IMR-90 (cell line): ENCODE measurements at places on chromosomes 6 and 20.
A peak's percentile ranks its signal among the peaks of the same experiment; 100 is the strongest.

- DNase-seq: no peak
These were observed 360.4 kb downstream of the HAO1 start for GRCh38 chr20:7579888-7580287.

DNA sequence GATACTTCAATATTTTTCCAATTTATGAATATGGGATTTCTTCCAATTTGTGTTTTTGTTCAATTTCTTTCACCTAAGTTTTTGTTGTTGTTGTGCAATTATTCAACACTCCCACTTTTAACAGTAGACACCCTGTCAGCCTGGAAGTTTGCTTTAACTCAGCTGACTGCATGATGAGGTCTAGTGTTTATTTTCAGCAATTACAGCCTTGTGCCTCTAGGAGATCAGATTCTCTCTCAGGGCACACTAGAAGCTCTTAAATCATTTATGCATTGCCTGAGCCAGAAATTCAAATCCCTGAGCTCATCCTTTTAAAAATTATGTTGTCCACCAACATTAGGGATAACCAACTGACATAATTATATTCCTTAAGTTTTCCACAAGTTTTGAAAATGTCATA lies 85.7 kb downstream of the MRAP2 start:
- DNase-seq: peak; percentile 4

GRCh38 chr6:168877821-168878282 lies 375.8 kb downstream of the THBS2 start:
- no peak for DNase-seq

DNA sequence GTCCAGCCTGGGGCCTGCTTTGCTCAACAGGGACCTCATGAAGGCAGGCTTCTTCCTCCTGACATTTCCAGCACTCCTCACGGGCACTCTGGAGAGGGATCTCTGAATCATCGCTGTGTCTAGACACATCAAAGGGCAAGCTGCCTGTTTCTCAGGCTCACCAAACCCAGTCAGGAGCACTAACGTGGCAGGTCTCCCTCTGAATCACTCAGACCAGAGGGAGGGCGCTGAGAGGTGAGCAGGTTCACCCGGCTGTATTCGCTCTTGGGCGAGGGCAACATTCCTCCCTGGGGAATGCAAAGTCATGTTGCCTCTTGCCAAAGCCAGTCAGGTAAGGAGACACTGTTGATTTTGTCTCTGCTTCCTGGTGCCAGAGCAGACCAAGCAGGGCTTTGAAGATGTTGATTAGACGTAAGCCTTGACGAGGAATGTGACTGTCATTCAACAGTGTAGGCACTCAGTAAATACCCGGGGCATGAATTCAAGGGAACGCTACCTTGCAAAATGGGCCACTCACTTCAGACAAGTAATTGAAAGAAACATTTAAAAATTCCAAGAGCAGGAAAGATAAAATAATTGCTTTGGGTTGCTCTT lies 50.1 kb downstream of the CYP24A1 start:
- DNase-seq: peak; percentile 93

DNA sequence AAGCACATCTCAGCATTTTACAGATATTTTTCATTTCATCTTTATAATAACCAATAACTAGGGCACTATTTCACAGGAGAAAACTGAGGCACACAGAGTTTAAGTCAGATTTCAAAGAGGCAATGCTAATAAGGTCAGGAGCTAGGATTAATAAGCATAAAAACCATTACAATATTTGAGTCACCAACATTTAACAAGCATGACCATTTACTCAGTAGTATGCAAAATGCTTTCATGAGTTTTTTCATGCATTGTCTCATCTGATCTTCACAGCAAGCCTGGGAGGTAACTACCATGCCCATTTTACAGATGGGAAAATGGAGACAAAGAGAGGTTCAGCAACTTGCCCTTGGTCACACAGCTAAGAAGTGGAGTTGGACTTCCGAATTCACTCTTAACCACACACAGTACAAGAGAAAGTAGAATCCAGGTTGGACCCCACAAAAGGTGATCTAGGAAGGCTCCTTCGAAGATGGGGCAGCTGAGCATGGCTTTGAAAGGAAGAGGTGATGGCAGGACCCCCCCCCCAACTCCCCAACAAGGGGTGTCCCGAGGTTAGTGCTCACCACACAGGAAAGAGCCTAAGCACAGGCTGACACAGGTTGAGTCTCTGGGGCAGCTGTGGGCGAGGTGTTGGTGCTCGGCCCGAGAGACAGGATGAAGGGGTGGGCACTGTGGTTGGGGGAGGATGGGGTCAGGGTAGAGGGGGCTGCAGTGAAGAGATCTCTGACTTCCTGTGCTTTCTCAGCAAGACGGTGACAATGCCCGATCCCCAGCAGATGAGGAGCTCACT lies 108.8 kb downstream of the PREX1 start:
- no peak for DNase-seq

DNA sequence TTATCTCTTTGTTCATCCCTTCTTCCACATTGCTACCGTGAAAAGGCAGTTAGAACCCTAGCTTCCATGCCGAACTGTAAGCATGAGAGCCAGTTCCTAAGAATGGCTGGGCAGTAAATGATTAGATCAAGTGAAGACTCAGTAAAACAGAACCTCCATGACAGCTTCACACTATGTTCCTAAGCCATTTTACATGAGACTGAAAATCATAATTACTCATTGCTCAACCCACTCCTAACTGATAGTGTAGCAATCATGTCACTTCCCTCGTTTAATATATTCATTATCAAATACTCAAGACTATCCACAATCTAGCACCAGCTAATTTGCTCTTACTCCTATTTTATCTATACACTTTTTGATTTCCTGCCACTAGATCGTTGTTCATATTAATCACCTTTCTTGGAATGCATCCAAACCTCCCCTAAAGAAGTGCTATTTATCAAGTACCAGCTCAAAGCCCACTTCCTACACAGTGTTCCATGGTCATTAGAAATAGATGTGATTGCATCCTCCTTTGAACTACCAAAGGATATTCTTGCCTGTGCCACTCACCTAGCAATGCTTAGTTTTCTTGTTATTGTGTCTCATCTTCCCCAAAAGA lies 6.0 kb downstream of the TMEM30A start:
- no peak for DNase-seq

DNA sequence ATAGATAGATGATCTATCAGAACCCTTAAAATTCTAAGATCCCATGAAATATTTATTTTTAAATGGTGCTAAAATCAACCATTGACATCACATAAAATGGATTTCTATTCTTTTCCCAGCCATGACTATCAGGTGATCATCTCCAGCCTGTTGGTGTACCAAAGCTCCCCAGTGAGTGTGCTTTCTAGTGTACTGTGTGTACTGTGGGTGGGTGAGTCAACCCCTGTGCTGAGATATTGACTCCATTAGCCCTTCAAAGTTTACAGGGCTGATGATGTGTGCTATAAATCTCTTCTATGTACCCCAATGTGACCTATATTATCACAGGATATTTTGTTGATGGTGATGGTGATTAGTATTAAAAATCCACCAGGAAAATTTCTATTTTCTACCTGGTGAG lies 344.6 kb downstream of the MMUT start:
- DNase-seq: no peak

GRCh38 chr6:90135667-90136066 lies 161.0 kb downstream of the BACH2 start:
- DNase-seq: peak; percentile 90

- DNase-seq: peak; percentile 35
These were observed 53.6 kb downstream of the CDC40 start for GRCh38 chr6:110233770-110234374.

DNA sequence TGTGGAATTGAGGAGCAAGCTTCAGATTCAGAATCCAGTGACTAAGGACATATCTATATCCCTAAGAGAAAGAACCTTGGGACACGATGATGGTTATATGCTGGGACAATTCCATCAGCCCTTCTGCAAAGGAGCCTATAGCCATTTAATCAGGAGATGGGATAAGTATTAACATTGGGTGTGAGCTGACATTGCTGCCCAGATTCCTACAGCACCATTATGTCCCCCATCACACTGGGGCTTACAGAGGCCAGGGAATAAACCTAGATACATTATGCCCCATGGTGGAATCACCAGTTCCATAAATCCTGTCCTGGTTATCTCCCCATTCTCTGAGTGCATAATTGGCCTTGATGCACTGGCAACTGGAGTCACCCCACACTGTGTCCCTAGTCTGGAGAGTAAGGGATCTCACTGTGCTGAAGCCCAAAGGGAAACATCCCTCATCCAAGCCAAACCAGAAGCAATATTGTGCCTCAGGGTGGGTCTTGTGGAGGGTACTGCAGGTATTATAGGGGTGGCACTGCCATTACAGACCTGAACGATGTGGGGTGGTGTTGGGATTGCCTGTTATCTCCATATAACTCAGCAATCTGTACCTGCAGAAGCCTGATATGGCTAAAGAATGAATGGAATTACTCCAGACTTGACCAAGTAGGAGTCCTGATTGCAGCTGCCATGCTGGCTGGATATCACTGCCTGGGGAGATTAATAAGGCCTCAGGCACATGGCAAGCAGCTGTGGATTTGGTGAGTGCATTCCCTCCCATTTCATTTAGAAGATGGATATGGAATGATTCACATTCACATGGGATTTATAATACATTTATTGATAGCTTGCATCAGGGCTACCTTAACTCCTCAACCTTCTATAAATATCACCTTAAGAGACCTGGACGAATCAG lies 5.0 kb downstream of the HLA-A start:
- no peak for DNase-seq

DNA sequence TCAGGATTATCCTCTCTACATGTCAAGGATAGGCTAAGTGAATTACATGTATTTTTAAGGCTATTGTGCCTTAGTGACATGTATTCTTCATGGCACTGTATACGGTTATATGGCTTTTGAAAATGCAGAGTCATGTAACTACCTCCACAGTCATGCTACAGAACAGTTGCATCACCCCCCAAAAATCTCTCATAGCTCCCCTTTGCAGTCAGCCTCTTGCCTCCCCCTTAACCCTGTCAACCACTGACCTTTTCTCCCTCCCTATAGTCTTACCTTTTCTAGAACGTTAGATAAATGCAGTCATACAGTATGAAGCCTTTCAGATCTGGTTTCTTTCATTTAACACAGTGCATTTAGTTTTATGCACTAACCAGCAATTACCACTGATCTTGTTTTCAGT lies 10.3 kb upstream of the RNF24 start:
- DNase-seq: no peak

GRCh38 chr6:10256113-10256690 lies 158.7 kb downstream of the TFAP2A start:
- no peak for DNase-seq

- peak; percentile 19 for DNase-seq
These were observed 33.6 kb upstream of the ID4 start for GRCh38 chr6:19803331-19804204.

- DNase-seq: no peak
These were observed 110.1 kb downstream of the PREP start for GRCh38 chr6:105292689-105293339.

DNA sequence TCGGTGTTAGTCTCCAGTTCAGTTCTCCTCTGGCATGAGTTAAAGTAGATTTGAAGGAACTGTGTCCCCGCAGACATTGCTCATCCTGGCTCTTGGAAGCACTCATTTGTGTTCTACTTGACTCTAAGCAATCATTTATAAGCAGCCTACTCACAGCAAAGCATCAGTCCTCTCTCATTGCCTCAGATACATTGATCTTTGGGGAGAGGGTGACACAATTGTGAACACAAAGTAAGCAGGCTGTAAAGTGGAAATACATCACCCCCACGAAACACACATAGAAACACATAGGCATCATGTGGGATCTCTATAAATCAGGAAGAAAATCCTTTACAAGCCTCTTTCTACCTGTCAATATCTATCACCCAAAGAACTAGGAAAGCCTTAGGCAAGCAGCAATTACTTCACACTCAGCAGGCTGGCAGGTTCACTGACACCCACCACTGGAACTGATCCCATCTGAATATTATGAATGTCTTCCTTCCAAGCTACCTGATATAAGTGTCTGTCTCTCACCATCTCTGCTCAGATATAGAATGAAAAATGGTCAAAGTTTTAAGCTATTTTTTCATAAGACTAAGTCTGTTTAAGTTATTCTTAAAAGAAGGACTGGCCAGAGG lies 675.8 kb downstream of the HACE1 start:
- DNase-seq: no peak

GRCh38 chr6:160112628-160113299 lies 8.9 kb upstream of the SLC22A1 start:
- no peak for DNase-seq

DNA sequence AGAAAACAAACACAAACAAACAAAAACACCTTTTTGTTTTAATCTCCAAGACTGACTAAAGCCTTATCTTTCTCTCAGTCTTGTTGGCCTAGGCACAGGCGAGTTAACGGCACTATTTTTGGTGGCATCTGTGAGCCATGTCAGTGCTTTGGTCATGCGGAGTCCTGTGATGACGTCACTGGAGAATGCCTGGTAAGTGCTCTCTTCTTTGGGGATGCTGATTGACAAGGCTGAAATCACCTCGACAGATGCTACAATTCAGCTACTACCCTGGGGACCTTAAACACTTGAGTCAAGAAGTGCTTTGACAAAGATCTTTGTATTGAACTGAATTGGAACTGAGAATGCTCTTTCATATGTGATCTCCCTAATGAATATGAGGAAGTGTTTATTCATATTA lies 384.1 kb downstream of the LAMA2 start:
- DNase-seq: no peak

DNA sequence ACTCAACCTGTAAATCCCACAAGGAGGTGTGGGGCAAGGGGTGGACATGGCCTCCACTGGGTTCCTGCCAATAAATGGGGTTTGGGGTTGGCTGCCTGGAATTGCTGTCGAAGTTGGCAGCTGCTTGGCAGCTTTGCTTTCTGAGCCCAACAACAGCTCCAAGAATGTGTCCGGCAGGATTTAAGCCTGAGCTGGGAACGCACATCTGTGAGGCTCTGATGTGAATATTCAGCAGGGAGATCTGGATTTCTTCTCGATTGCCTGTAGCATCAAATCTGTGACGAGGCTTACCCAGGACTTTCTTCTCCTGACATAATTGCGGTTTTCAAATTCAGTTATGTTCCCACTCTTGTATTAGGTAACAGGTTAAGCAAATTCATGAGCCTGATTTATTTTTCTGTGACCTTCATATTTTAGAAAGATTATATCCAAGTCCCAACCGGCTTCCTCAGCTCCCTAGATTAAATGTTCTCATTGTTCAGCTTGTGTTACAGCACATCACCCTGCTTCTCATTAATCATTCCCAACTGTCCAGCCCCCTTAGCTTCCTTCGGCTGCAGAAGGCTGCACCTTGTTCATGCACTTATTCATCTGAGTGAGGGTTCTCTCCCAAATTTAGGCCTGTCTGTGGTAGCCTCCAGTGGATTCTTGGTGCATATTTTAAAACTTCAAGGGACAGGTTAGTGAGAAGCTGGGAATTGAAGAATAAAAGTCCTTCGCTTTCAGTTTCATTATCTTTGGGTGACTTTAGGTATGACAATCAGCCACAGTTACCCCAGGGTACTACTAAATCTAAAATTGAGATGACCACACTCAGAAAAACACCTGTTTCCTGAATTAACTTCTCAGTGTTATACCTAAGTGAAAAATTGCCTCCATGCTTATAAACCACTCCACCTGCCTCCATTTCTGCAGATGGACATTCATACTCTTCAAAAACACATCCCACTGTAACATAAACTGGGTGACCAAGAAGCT lies 310.0 kb downstream of the ESR1 start:
- DNase-seq: no peak
